GM13977 (cell line): ENCODE measurements at places on chromosomes 2 and 18.

GRCh38 chr2:238688193-238689153 lies 159.4 kb upstream of the TWIST2 start:
- DNase-seq = no peak

DNA sequence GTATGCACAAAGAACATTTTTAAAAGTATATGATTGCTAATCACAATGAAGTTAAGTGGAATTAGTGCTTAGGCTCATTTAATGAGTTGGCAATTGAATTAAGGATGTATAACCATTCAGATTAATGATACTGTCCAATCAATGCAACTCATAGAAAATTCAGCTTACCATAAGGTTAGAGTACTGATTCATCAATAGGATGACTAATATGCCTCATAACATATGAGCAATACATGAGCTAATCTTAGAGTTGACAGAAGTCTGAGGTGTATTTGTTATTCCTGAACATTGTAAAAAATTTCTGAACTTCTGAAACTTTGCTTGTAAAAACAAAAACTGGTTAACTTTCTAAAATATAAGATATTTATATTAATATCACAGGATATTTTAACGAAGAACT lies 118.3 kb upstream of the NETO1 start:
- DNase-seq = no peak

GRCh38 chr2:69185807-69186206 lies 172.8 kb downstream of the ANTXR1 start:
- DNase-seq = no peak

DNA sequence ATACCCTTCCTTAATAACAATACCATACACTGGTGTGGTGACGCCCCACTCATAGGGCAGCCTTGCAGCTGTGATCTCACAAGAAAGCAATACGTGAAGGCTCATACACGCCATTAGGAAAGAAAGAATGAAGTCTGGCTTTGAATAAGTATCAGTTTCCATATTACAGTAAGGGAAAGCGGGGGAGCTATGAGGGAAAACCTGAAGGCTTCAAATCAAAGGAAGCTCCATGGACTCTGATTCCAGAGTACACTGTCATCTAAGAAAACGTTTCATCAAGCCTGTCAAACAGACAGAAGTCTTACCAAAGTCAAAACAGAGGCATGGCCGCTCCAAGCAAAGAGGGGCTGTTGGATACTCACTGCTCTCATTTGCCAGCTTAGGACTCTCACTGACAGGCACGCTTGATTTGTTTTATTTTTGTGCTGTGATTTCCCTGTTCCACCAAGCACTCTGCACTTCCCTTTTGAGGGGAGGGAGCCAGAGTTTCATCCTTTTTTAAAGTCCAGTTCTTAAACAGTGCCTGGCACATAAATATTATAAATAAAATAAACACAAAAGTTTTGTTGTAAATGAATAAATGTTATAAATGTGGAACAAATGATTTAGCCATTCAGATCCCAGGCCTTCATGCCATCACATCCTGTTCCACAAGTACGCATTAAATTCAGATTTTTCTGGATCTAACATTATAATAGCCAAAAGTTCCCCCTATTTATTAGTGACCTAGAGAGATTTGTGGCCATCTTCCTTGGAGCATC lies 221.2 kb downstream of the PIEZO2 start:
- DNase-seq = peak; percentile 49

GRCh38 chr2:222780051-222780450 lies 80.8 kb upstream of the ACSL3 start:
- no peak for DNase-seq

- DNase-seq = no peak
These were observed 30.9 kb upstream of the SULT1C4 start for GRCh38 chr2:108346827-108347226.

- DNase-seq = no peak
These were observed 126.9 kb downstream of the NFATC1 start for GRCh38 chr18:79522451-79523205.

DNA sequence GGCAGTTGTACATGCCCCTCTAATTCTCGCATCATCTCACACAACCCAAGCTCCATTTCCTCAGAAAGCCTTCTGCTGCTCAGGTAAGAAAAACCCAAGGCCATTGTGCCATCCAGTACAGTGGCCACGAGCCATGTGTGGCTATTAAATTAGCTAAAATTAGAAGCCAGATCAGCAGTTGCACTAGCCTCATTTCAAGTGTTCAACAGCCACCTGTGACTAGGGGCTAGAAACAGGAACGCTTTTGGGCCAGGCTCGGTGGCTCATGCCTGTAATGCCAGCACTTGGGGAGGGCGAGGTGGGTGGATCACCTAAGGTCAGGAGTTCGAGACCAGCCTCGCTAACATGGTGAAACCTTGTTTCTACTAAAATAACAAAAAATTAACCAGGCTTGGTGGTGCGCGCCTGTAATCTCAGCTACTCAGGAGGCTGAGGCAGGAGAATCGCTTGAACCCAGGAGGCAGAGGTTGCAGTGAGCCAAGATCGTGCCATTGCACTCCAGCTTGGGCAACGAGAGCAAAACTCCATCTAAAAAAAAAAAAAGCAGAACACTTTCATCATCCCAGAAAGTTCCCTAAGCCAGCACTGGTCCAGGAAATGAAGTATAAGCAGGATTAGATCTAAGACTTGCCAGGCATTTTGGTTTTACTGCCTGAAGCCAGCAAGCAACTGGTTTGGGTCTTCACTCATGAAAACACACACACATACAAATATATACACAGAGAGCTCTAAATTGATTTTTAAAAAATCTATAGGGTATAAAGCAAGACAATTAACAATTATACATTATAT lies 35.7 kb downstream of the ATP8B1 start:
- no peak for DNase-seq

GRCh38 chr2:120620025-120620793 lies 115.5 kb upstream of the GLI2 start:
- no peak for DNase-seq

- DNase-seq = no peak
These were observed 5.2 kb downstream of the IL37 start for GRCh38 chr2:112916145-112916571.

GRCh38 chr2:10048501-10049171 lies 5.3 kb downstream of the KLF11 start:
- peak; percentile 75 for DNase-seq

GRCh38 chr2:130827502-130828251 lies 9.0 kb upstream of the ARHGEF4 start:
- no peak for DNase-seq

DNA sequence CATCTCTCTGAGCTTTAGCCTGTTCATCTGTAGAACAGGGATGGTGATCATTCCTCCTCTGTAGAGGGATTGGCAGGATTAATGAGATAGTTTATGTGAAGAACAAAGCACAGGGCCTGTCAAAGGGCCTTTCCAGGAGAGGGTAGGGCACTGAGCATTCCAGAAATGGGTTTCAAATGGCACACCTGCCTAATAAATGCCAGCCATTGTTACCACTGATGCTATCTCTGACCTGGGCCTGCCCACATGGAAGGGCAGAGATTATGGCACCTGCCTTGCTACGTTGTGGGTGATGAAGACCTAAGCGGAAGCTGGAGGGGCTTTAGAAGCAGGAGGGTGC lies 31.0 kb upstream of the GMPPA start:
- DNase-seq = no peak

DNA sequence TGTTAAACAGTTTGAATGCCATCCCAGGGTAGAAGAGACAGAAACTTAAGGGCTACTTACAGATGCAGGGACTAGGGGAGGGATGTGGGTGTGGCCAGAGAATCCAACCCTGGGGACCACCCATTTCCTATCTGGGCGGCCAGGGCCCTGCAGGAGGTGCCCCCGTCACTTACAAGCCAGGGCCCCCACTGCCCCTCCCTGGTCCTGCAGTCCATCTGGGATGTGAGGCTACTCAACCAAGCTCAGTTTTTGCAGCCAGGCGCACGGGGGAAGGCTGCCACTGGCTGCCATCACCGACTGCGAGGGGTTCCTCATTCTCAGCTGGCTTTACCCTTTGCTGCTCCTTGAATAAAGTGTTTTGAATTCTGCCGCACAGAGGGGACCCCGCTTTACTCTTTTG lies 42.1 kb downstream of the RRM2 start:
- no peak for DNase-seq

DNA sequence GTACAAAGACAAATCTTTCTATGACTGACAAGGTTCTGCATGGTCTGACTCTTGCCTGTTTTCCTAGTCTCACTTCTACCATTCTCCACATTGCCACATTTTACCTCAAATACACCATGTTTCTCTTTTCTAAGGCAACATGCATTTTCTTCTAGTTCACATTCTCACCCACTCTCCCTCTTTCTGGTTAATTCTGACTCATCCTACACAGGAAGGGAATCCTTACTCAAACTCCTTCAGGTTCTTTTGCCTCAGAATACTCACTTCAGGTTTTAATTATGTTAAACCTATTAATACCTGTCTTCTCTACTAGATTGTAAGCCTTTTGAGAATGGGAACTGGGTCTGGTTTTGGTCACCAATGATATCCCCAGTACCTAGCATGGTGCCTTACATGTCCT lies 47.2 kb downstream of the MAP2 start:
- no peak for DNase-seq

DNA sequence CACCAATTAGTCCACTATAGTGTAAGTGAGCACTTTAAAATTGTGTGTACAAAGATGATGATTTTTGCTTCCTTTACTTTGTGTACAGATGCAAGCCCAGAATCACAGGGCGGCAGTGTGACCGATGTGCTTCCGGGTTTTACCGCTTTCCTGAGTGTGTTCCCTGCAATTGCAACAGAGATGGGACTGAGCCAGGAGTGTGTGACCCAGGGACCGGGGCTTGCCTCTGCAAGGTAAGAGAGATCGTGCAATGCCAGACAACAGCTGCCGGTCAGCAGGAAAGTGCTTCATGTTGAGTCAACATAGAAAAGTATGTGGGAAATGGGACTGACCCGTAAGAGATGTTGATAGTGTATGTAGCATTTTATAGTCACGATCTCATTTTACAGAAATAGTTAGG lies 156.8 kb upstream of the TTC39C start:
- no peak for DNase-seq

DNA sequence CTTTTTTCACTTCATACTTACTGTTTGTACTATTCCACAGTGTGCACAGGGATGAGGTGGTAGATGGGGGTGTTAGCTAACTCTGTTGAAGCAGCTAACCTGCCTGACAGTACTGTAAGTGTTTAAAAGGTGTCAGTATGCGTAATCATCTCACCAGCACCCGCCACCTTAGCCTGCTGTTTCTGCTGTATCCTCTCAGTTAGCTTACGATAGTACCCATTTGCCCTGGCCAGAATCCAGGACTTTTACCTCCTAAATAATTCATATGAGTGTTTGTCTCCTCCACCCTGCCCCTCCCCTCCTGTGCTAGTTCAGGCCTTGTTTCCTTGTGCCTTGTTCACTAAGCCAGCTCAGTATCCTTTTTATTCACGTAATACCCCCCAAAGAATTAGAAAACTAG lies 34.2 kb downstream of the TRAPPC12 start:
- no peak for DNase-seq

DNA sequence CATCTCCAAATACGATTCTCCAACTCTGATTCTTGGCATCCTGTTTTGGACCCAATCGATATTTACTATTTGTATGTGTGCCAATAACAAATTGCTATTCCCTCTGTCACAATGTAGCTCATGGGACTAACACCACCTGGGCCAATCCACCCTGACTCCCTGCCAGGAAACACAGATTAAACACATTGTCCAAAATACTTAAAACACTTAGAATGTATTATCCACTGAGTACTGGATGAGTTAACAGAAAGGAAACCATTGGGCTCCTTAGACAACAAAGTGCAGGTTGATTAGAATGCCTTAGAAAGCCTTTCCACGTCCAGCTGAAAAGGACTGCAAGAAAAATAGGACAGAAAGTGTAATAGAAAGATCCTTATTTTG lies 79.4 kb upstream of the ARHGAP28 start:
- DNase-seq = no peak

GRCh38 chr2:161424891-161425727 lies 9.0 kb downstream of the TBR1 start:
- DNase-seq = peak; percentile 20
